Renal cortical epithelial cell (primary cell): ENCODE measurements at places on chromosomes 1 and 21.

DNA sequence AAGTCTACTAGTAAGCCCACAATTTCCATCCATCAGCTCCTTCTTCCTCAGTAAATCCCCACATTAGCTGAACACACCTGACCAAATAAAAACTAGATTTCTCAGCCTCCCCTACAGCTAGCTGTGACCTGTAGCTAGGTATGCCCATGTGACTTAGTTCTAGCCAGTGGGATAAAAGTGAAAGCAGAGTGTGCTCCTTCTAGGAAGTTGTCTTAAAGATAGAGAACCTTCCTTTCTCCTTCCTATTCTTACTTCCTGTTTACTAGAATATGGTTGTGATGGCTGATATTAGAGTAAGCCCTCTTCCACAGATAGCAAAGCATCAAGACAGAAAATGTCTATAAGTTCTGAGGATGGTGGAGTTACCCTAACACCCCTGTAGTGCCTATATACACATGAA, 67.0 kb downstream of the PIK3R3 start:
- DNase-seq: peak; percentile 62

- no peak for DNase-seq
Measured at GRCh38 chr1:98054786-98055185, 134.0 kb upstream of the DPYD start.

DNA sequence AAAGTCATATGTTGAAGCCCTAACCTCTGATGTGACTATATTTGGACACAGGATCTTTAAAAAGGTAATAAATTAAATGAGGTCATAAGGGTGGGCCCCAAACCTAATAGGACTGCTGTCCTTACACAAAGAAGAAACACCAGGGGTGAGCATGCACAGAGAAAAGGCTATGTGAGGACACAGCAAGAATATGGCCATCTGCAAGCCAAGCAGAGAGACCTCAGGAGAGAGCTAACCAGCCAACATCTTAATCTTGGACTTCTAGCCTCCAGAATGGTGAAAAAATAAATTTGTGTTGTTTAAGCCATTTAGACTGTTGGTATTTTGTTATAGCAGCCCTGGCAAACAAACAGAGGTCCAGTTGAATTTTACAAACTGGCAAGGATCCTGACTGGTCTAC, 223.9 kb downstream of the LTN1 start:
- no peak for DNase-seq

DNA sequence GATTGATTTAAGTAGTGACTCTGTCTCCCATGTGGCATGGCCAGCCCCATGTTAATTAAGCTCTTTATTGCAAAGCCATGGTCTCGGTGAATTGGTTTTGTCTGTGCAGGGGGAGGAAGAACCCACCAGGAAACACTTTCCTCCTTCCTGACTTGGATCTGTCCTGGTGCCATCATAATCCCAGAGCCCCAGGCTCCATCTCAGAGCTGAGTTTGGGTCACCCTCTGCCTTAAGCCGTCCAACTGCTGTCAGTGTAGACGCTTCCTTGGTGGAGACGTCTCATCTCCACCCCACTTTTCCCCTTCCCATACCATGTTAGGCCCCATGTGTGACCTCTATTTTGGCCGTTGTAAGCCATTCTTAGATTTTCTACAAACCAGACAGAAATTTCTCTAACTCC, 36.0 kb upstream of the COL6A2 start:
- DNase-seq: no peak

DNA sequence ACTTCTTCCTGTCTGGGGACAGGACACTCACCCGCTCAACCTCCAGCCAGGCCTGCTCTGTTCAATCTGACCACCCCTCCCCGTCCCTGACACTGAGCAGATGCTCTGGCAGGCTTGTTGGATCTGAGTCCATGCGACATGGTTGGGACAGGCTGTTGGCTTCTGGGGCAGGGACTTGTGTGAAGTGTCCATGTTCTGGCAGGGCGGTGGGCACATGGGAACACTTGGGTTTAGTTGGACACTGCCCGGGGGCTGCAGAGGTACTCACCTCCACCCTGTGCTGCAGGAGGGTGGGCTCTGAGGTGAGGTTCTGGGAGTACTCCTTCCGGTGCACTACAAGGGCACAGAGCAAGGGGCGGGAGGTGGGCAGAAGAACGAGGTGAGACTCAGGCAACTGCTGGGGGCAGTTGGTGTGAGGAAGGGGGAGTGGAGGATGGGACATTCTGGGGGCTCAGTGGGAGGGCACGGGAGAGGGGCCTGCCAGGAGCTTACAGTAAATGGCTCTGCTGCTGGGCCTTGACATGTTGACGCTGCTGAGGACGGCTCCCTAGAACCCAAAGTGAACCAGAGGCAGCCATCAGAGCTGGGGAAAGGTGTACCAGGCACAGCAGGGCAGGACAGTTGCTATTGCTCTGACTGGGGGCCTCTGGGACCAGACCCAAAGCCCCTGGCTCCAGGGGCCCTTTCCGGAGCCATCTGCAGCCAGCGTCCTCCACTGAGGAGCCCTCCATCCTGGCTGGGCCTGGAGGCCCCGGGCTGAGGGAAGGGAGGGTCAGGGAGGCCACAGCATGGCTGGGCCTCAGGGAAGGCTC, 2.3 kb downstream of the EPS8L3 start:
- DNase-seq: no peak

DNA sequence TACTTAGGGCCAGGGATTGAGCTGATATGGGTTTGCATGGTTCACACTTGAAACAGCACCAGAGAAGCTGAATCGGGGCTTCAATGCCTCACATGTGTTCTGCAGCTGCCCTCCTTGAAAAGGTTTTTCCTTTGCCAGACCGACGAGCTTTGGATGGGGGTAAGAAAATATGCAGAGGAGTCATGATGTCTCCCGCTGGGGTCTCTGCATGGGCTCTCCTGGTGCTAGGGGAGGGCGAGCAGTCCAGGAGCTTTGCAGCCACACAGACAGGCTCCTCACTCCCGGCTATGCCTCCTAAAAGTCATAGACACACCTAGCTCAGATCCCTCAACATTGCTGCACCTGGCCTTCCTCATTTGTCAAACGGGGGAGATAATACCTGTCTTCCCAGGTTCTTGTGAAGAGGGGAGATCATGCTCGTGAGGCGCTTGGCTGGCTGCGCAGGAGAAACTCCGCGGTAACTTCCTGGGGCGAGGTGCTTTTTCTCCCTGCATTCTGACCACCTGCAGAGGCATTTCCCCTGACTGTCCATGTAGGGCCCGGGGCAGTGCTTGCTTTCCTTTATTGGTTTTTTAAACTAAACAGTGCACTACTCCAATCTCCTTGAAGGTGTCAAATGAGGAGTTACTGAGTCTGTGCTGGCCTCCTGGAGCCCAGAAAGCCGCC, 112.4 kb downstream of the PLXNA2 start:
- no peak for DNase-seq

DNA sequence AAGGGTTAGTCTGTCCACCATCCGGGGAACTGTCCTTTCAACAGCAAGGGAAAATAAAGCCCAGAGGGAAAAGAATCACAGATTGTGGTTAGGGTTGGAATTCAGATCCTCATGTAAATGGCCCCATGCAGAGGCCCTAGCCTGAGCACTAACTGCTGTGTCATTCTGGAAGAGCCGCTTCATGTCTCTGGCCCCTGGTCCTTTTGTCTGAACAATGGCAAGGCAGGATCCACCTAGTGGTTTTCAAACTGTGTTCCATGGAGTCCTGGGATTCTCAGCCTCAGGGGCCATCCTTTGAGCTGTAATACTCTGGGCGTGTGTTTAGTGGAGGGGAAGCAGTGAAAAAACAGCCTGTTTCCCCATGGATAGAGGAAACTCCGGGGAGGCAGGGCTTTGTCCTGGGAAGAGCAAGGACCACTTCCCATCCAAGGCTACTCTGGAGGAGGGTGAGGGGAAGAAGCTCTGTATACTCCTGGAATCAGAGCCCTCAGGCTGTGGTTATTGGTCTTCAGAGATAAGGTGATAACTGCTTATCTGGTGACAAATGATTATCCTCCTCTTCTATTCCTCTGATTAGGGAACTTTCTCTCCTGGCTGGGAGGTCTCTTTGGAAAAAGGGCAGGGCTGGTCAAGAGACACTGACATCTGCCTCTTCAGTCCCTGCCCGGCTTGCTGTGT, 19.2 kb downstream of the PAX7 start:
- no peak for DNase-seq

- no peak for DNase-seq
Measured at GRCh38 chr1:89198081-89198480, 661 bp downstream of the GBP4 start.
